T-helper 17 cell (primary cell): ENCODE measurements at places on chromosomes 11 and 22.

DNA sequence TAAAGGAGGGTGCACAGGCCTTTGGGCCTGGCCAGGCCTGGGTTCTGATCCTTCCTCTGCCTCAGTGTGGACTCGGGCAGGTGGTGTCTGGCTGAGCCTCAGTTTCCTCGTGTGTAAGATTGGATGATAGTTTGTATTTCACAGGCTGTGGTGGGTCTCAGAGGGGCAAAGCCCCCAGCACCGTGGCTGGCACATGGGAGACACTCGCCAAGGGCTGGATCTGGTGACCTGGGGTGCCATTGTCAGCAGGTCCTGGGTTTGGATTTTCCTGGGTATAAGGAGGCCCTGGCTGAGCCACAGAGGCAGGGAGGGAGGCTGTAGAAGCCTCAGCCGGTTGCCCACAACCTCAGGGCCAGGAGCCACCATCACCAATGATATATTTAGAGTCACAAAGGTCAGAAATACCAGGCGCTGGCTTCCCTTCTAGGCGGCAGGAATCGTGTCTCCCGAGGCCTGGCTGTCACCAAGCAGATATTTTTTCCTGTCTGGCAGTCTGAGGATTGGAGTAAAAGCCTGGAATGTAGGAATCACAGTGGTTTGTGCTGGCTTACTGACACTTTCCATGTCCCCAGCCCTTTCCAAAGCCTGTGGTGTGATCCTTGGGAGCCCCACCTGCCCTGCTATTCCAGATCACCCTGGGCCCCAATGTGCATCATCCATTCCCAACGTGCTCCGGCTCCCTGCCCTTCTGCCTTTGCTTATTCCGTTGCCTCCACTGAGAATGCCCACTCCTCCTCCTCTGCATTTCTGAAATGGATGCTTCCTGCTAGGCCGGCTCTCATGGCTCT, 15.6 kb downstream of the KCNC1 start:
- DNase-seq = no peak

GRCh38 chr22:23392420-23393121, 187.5 kb downstream of the IGLL1 start:
- DNase-seq = no peak

- DNase-seq = no peak
These were observed 462.6 kb downstream of the BUD13 start for GRCh38 chr11:116310226-116310625.

- no peak for DNase-seq
These were observed 111.3 kb downstream of the PLEKHA7 start for GRCh38 chr11:16902781-16903378.

- DNase-seq = no peak
These were observed 836.2 kb downstream of the DLG2 start for GRCh38 chr11:84790849-84791427.

- no peak for DNase-seq
These were observed 2.6 kb downstream of the BET1L start for GRCh38 chr11:204587-205109.

DNA sequence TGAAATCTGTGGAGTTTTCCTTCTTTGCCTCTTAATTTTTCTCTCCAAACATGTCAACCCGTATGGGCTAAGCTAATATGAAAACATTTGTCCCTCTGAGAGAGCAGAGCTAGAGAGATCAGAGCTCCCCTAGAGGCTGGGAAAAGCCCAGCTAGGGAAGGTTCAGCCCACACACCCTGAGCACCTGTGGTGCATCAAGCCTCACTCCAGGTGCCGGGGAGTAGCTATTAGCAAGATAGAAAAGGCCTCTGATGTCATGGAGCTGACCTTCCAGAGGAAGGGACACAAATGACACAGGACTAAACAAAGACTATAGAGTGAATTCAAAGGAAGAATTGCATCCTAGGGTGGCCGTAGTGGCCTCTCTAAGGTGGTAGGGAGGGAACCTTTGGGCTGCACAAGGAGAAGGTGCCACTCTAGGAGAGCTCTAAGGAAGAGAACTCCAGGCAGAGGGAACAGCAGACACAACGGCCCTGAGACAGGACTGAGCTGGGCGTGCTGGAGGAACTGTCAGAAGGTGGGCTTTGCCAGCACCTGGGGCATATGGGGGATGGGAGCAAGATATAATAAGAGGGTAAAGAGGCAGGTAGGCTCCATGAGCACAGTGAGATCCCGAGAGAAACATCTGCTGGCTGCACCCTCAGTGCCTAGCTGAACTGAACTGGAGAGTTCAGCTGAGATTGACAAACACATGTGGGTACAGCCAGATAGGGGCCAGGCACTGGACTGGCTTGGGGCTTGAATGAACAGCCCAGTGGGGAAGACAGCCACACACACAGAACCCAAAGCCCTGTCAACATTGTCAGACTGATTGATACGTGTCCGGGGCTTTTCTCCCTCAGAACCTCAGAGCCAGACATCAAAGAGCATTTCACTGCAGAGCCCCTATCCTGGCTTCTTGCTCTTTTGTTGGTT, 65.5 kb upstream of the DRD2 start:
- no peak for DNase-seq
